ENCODE measurements at places on chromosomes 6 and 20.

GRCh38 chr6:53119772-53120409 is 28.8 kb downstream of the GCM1 start:
- no peak for DNase-seq

GRCh38 chr6:99434702-99435530 is 9.8 kb upstream of the PNISR start:
- no peak for DNase-seq

DNA sequence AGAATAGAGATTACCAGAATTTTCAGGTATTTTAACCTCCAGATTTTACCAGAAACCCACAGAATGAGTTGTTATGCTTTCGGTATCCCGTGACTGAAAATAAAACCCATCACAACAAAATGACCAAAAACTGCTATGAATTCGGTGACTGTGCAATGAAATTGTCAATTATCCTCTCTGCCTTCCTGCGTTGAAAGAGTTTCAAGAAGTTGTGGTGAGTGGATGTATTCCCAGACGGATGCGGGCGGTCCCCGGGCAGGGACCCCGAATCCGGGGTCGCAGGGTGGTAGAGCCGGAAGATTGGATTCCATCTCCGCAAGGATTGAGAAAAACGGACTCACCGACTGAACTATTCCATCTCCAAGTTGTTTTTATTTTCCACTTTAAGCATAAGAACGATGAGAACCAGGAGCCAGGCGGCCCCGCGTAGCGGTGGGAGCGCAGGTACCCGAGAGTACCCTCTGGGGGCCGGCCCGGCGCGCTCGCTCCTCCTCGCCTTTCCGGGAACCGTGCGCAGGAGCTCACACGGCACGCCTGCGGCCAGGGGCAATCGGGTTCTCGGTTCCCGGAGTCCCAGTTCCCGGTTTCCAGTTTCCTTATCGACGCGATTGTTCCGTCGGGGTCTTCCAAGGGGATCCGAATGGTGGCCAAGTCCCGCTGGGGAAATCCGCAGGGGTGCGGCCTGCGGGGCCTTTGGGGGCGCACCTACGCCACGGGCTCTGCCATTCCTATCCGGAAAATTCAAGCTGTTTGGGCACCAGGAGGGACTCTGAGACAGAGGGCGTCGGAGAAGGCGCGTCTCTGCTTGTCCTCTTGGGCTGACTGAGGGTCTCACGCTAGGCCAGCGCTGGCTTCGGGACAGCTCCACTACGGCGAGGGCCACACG is 104.9 kb upstream of the PRDM1 start:
- no peak for DNase-seq

GRCh38 chr6:6834356-6835222 is 246.1 kb downstream of the LY86 start:
- no peak for DNase-seq

DNA sequence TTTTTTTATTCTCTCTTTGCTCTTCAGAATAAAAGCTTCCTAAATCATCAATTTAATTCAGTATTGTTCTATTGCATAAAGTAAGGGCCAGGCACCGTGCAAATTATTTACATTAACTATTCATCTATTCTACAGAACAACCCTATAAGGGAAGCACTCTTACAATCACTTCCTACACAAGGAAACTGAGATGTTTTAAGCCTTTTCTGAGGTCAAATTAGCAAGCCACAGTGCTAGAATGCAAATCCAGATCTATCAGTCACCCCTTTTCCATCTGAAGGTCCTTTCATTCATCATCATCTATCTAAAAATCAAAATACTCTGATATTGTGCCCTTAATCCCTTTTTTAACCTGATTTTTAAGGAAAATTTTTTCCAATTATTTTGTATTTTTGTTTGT is 31.2 kb downstream of the FRK start:
- no peak for DNase-seq

- DNase-seq = no peak
These were observed 36.9 kb downstream of the STK38 start for GRCh38 chr6:36510365-36510764.

- DNase-seq = no peak
These were observed 3.3 kb upstream of the CNKSR3 start for GRCh38 chr6:154513601-154514320.

GRCh38 chr6:144936764-144937163 is 651.6 kb downstream of the UTRN start:
- no peak for DNase-seq

- no peak for DNase-seq
These were observed 11.0 kb upstream of the SIM1 start for GRCh38 chr6:100475554-100476320.

- DNase-seq = no peak
These were observed 89.7 kb downstream of the SMPDL3A start for GRCh38 chr6:122878796-122879195.

DNA sequence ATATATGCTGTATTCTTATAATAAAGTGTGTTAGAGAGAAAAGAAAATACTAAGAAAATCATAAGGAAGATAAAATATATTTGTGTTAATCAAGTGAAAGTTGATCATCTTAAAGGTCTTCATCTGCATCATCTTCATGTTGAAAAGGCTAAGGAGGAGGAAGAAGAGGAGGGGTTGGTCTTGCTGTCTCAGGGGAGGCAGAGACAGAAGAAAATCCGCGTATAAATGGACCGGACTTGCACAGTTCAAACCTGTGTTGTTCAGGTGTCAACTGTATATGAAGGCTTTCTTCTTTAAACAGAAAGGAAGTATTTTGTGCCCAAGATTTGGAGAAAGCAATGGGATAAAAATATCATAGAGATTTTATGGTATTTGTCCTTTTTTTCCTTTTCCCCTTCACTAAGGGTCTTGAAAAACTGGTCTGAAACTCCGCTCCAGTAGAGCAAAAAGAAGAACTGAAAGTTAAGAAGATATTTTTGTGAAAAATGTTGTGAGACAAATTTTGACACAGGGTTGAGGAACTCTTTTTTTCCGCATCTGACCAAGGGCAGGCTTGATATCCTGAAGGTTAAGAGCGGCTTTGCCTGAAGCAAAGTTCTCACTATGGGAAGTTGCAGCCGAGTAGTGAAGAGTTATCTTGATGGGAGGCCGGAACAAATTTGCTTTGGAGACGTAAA is 350.7 kb downstream of the LAMA2 start:
- DNase-seq = no peak

- DNase-seq = no peak
These were observed 194.1 kb downstream of the OGFRL1 start for GRCh38 chr6:71482742-71483141.

GRCh38 chr6:119066517-119066916 is 11.9 kb downstream of the FAM184A start:
- no peak for DNase-seq

DNA sequence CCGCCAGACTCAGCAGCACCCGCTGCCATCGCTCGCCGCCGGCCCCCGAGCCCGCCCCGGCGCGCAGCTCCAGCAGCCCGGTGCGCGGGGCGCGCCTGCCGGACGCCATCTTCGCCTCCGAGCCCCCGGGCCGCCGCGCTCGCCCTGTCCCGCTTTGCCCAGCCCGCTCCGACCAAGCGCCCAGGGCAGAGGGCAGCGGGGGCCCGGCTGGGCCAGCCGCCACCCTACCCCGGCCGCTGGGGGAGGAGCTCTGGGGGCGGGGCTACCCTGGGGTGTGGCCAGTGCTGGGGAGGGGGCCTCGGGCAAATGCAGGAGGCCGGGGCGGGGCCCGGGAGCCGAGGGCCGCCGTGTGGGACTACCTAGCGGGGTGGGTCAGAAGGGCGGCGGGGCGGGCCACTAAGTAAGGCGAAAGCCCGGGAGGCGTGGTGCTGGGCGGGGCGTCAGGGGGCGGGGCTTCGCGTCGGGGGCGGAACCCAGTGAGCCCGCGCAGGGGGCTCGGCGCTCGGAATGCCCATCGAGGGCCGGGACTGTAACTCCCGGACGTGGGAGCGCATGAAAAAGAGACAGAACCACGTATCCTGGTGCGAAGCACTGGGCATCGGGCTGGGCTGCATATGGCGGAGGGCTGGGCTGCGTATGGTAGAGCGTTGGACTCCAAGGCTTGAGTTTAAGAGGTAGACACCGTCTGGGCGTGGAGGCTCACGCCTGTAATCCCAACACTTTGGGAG is at the start of gene SNTA1:
TSS of gene SNTA1 (minus strand) at position 252 of the 728 bp plus-strand sequence. CDS start at position 109, 143 bp downstream.
- no peak for DNase-seq

GRCh38 chr6:2960935-2961334 is 10.4 kb downstream of the SERPINB6 start:
- no peak for DNase-seq

DNA sequence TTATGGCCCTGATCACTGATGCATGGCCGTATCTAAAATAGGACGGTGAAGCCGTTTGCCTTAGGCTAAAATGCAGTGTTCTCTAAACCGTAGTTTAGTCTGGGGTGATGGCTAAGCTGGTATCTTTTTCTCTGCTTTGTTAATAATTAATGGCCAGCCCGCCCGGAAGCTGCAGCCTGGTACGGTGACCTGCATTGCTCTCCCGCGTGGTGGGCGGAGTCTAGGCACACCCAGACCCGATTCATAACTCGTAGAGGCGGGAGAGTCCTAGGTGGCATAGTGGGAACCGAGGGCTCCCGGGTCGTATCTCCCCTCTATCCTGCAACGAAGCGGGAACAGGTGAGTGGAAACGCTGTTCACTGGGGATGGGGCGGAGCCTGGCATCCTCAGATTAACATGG is 5.5 kb downstream of the CDH4 start:
- no peak for DNase-seq

DNA sequence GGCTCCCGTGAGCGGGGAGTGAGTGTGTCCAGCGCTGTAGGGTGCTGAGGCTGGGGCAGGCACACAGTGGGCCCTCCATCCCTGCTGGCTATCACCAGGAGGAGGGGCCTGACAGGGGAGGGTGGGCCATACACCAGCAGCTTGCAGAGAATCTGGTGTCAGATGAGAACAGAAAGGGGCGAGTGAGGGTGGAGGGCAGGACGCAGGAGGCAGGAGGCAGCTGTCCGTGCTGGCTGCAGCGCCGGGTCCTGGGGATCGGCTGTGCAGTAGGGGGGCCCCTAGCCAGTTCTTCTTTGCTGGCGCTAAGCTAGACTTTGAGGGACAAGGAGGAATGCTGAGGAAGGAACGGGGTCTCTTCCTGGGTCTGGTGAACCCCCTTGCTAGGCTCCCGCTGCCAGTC is 1.6 kb upstream of the CABLES2 start:
- DNase-seq = no peak

GRCh38 chr6:71126506-71126905 is 162.1 kb upstream of the OGFRL1 start:
- no peak for DNase-seq

- no peak for DNase-seq
These were observed 127.4 kb downstream of the DST start for GRCh38 chr6:56515081-56515905.

DNA sequence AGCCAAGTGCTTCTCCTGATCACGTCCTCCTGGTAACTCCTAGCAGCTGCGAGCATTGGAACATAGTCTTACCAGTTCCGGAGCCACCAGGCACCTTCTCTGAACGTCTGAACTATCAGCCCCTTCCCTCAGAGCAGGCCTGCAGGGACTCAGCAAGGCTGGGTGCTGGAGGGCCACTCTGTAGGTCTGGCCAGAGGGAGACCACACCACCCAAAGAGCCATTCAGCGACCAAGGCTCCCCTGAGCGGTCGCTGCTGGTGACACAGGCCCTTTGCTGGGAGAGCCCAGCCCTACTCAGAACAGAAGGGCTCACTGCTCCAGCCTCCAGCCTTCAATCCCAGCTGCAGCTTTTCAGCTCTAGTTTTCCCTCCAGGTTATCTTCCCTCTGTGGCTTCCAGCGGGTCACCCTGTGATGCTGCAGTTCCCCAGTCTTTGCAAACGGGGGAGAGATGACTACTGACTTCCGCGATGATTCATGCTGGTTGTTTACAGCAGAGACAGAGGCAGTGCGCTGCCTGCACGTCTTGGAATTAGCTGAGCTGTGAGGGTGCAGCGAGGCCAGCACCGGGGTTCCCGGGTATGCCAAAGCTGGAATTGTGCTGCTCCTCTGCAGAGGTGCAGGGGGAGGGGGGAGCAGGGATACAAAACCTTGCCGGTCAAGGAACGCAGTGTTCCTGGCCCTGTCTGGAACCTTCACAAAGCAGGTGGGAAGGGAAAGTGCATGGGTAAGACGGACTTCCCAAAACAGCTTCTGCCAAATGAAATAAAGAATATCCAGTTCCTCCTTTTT is 161.4 kb downstream of the LY86 start:
- no peak for DNase-seq
